A673 (cell line): ENCODE measurements at places on chromosomes 2 and 18. TPM values are rescaled to one million over a fixed set of nuclear protein-coding genes. Genes with fewer than 3 reads are reported as not detected.

The DSG4 gene
- not detected in 2 replicates for total RNA-seq

The GNLY gene
- not detected in 2 replicates for total RNA-seq

- DNase-seq = no peak
Observed at GRCh38 chr2:27893006-27893405, 2.5 kb downstream of the BABAM2 start.

DNA sequence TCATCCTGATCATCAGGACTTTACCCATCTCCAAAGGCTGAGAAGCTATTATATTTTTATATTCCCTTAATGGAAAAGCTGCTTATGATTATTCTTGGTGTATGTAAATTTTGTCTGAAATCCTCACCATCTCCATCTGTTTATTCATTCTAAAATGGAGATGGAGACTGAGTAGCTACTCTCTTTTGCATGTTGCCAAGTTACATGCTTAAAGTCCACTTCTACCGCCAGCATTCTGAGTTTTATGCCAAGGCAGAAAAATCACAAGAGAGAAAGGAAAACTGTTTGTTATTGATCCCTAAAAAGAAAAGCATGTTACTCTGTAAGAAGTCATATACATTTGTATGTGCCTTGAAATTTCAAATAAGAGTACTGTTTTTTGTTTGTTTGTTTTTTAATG lies 94.4 kb upstream of the NOSTRIN start:
- no peak for DNase-seq

- no peak for DNase-seq
Observed at GRCh38 chr2:45907592-45907991, 256.1 kb downstream of the PRKCE start.

GRCh38 chr2:143420313-143420712 lies 291.1 kb downstream of the ARHGAP15 start:
- DNase-seq = peak; percentile 29

GRCh38 chr2:19454125-19454524 lies 95.7 kb upstream of the OSR1 start:
- no peak for DNase-seq

GRCh38 chr18:841647-842370 lies 29.8 kb upstream of the YES1 start:
- no peak for DNase-seq

- DNase-seq = no peak
Observed at GRCh38 chr18:37407571-37407970, 158.0 kb downstream of the CELF4 start.

- DNase-seq = peak; percentile 54
Observed at GRCh38 chr2:199704358-199705238, 146.4 kb downstream of the FTCDNL1 start.

GRCh38 chr2:226475650-226476049 lies 324.0 kb downstream of the IRS1 start:
- peak; percentile 33 for DNase-seq
